ENCODE measurements at places on chromosomes 5 and 9.

GRCh38 chr5:17819783-17820182 is 185.5 kb downstream of the TAF11L14 start:
- DNase-seq = no peak

DNA sequence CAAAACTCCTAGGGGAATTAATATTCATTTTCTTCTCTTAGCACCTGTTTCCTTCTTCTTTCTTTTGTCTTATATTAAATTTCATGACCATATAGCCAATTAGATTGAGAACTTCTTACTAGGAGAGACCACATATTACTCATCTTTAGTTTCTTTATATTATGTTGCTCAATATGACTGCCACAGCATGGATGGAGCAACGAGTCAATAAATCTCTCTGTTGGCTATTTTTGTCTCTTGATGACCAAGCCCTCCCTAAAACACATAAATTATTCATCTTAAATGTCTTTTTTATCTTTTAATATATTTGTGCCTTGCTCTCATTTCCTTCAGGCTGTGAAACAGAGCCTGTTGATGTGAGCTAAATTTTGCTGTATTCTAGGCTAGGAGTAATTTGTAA is 123.0 kb downstream of the ADAMTSL1 start:
- no peak for DNase-seq

GRCh38 chr5:132283423-132284043 is 10.7 kb upstream of the SLC22A4 start:
- DNase-seq = no peak

GRCh38 chr5:170336065-170336464 is 38.5 kb upstream of the LCP2 start:
- DNase-seq = no peak

GRCh38 chr9:94889628-94890027 is 163.1 kb downstream of the AOPEP start:
- DNase-seq = no peak

DNA sequence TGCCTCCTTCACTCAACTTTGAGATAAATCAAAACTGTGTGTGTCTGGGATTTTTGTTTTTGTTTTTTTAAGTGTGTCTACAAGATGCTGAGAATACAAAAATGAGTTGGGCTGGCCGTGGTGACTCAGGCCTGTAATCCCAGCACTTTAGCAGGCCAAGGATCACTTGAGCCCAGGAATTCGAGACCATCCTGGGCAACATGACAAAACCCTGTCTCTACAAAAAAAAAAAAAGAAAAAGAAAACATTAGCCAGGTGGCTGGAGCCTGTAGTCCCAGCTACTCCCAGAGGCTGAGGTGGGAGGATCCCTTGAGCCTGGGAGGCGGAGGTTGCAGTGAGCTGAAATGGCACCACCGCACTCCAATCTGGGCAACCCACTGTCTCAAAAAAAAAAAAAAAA is 21.0 kb downstream of the HNRNPK start:
- peak; percentile 59 for DNase-seq
